ENCODE measurements at places on chromosomes 7 and 10.
A peak's percentile ranks its signal among the peaks of the same experiment; 100 is the strongest.

DNA sequence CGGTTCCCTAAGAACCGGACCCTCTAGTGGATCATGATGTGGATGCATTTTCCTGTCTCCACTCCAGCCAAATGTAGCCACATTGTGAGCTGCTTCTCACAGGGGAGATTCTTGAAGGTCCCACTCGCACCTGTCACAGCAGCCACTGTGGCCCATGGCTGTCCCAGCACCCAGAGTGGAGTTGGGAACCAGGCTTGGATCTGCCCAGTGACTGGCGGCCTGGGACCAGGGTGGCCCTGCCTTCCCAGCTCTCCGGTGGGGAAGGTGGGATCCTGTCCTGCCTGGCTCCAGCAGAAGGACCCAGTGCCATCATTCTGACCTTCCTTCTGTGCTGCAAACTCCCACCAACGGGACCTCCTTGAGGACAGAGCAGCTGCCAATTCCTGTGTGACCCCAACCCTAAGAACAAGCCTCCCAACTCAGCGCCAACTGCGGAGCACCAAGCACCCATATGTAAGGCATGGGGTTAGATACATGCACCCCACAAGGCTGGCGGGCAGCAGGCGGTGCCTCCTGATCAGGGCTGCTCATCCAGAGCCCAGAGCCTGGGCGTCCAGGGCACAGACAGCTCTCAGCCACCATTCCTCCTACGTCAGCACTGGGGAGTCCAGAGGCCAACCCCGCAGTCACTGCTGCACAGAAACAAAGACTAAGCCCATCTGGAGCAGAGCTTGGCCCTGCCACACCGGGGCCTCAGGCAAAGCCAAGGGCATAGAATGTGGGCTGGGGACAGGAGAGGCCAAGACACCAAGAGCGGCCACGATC lies 28.8 kb downstream of the EBF3 start:
- no peak for DNase-seq

GRCh38 chr7:40311307-40311706 lies 176.5 kb downstream of the SUGCT start:
- DNase-seq = no peak

- DNase-seq = no peak
Observed at GRCh38 chr10:66678521-66678920, 247.3 kb upstream of the LRRTM3 start.

- DNase-seq = no peak
Observed at GRCh38 chr10:47164800-47165128, 135.2 kb upstream of the GDF10 start.

DNA sequence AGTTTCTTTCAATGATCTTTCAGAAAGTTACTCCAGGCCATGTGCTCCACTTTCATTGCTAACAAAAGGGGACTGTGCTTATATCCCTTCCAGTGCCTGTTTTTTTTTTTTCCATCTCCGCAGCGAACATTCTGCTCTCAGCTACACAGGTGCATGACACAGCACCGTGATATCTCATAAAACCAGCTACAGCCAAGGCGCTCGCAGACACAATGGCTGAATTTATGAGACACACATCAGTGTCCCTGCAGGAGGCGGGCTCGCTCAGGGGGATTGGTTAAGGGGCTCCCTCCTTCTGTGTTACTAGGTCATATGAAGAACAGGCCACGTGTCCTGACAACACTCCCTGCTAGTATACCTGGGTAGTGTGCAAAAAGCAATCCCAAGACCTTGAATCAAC lies 245.5 kb downstream of the SKAP2 start:
- no peak for DNase-seq

GRCh38 chr10:52215745-52216361 lies 98.2 kb upstream of the DKK1 start:
- peak; percentile 76 for DNase-seq

GRCh38 chr7:106504645-106505044 lies 156.3 kb downstream of the CCDC71L start:
- no peak for DNase-seq

DNA sequence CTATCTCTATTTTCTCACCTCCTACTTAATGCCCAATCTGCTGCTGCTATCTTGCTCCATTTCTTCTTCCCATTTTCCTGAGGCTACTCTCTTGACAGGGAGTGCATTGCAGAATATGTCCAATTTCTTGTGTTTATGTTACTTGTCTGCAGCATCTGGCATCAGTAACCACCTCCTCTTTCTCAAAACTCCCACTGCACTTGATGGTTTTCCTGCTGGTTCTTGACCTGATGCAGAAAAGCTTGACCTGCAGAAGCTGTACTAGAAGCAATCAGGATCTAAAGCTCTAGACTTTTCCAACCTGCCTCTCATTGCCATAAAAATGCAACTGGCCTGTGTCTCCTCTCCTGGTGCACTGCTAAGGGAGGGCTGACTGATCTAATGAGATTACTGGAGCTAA lies 287.8 kb downstream of the ZEB1 start:
- DNase-seq = no peak

DNA sequence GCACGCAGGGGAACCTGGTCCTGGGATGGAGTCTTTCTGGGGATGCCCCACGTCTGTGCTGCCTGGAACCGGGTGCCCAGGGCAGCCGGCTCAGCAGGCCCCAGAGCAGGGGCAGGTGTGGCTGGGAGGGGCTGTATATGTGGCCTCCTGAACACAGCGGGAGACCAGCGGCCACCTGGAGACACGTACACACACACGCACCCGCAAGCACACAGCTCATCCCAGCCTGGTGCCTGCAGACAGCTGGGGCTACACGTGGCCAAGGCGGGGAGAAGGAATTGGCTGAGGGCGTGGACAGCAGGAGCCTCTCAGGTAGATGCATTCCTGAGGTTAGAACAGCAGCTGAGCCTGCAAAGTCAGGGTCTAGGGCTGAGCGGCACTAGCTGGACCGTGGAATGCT lies 14.0 kb downstream of the ADAM8 start:
- no peak for DNase-seq

- no peak for DNase-seq
Observed at GRCh38 chr7:130777426-130777825, 43.4 kb upstream of the KLF14 start.

- no peak for DNase-seq
Observed at GRCh38 chr10:124802313-124802675, 675 bp downstream of the ABRAXAS2 start.

GRCh38 chr10:102801496-102801895 lies 35.7 kb downstream of the CYP17A1 start:
- no peak for DNase-seq

- DNase-seq = no peak
Observed at GRCh38 chr7:522071-522950, 2.7 kb upstream of the PDGFA start.

GRCh38 chr10:29860166-29860565 lies 199.2 kb downstream of the JCAD start:
- DNase-seq = peak; percentile 86

DNA sequence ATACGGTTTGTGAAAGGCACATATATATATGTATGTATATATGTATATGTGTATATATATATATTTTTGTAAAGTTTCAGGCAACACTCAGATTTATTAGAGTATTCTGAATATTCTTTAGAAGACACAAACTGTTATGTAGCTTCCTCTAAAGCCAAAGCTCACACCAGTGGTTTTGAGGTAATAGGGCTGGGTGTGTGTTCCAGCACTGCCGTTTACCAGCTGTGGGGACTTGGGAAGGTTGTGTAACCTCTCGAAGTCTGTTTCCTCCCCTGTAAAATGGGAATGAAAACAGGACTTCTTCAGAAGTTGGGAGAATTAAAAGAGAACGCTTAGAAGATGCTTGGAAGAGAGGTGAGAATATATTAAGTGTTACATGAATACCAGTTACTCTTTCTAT lies 94.8 kb downstream of the PRPF18 start:
- DNase-seq = no peak

- DNase-seq = no peak
Observed at GRCh38 chr10:82400841-82401240, 525.8 kb downstream of the NRG3 start.

DNA sequence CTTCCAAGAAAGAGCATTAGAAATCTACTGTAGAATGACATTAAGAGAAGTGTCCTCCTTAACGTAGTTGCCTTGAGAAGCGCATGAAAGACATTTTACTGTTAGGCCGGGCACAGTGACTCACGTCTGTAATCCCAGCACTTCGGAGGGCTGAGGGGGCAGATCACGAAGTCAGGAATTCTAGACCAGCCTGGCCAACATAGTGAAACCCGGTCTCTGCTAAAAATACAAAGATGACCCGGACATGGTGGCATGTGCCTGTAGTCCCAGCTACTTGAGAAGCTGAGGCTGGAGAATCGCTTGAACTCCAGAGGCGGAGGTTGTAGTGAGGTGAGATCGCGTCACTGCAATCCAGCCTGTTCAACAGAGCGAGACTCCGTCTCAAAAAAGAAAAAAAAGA lies 28.9 kb downstream of the TARP start:
- DNase-seq = no peak

GRCh38 chr7:42831006-42831717 lies 80.7 kb downstream of the C7orf25 start:
- DNase-seq = no peak

- DNase-seq = no peak
Observed at GRCh38 chr7:138243430-138243829, 167.2 kb downstream of the AKR1D1 start.

DNA sequence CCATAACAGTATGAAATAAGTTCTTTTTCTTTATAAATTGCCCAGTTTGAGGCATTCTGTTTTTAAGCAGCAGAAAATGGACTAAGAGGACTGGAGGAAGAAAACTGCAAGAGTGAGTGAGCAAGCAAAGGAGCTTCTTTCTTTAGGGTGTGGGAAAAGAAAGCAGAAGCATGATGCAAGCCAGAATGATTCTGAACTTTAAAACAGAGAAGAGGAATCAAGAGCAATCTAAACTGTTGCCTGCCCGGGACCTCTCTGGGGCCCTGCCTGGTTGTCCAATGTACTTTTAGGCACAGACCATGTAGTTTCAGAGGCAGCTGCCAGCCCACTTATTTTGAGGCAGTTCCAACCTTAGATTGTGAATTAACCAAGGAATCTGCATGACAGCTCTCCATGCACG lies 186.3 kb downstream of the PLPP4 start:
- no peak for DNase-seq

GRCh38 chr7:125173571-125173970 lies 243.9 kb upstream of the POT1 start:
- DNase-seq = no peak

GRCh38 chr10:4190876-4191275 lies 405.9 kb upstream of the KLF6 start:
- no peak for DNase-seq

DNA sequence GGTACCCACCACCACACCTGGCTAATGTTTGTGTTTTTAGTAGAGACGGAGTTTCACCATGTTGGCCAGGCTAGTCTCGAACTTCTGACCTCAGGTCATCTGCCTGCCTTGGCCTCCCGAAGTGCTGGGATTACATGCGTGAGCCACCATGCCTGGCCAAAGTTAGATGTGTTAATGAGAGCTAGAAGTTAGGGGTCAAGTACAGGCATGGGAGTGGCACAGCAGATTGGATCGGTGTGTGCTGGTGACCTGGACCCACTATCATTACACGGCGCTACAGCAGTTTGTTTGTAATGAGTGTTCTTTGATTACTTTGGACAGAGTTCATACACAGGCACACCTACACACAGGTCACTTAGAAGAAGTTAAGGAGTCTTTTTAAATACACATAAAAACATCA lies 36.7 kb downstream of the DNAJB6 start:
- no peak for DNase-seq

GRCh38 chr7:90980545-90980944 lies 283.7 kb upstream of the FZD1 start:
- DNase-seq = no peak

GRCh38 chr7:20738518-20739481 lies 47.9 kb downstream of the SP8 start:
- DNase-seq = no peak

- no peak for DNase-seq
Observed at GRCh38 chr10:47095848-47096612, 184.8 kb downstream of the PTPN20 start.

GRCh38 chr7:54839575-54840213 lies 80.7 kb upstream of the SEC61G start:
- DNase-seq = no peak

- DNase-seq = no peak
Observed at GRCh38 chr7:27303026-27303425, 60.4 kb downstream of the EVX1 start.

DNA sequence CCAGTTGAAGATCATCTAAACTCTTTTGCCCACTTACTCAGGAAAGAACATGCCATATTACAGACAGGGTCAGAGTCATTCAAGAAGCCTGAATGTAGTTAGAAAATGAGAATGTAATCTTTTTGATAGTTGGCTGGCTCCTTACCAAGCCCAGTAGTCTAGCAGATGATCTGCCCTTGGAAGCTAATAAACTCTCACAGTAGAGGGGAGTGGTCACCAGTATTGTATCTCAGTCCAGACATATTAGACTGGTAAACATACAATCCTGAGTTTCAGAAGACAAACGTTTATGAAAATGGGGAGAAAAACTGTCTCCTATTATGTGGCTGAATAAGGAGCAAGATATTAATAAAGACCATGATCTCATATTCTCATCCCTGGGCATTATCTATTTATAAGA lies 65.3 kb downstream of the SEPTIN7 start:
- no peak for DNase-seq

GRCh38 chr7:64879800-64880199 lies 23.3 kb upstream of the ZNF273 start:
- DNase-seq = no peak

DNA sequence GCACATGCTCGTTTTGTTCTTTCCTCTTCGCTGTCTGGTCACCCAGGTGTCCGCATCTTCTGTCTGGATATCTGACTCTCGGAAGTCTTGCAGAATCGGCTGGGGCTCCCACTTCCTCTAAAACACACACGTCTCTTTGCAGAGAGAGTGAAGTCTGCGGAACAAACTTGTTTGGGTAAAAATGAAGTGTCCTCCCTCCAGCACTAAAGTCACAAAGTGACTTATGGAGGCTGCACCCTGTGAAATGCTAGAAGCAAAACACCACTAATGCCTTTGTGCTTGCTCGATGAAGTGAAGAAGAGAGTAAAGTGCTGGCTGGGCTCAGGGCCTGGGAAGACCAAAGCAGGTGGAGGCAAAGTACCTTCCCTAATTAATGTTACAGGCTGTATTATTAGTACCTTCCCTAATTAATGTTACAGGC lies 71.4 kb downstream of the FGFR2 start:
- no peak for DNase-seq

- no peak for DNase-seq
Observed at GRCh38 chr7:152523916-152524315, 88.1 kb upstream of the KMT2C start.

DNA sequence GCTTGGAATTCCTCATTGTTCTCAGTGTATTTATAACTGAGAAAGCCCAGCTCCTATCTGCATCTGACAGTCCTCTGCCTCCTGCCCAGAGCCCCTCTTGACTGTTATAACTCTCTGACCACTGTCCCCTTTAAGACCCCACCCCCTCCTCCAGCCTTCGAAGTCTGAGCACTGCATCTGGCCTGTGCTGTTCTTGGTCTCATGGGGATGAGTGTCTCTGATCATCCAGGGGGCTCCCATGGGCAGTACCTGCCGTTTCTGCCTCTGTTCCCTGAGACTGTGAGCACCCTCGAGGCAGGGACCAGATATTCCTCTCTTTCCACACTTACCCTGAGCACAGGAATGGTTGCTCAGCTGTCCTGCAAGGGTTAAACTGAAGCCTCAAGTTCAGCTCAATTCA lies 7.7 kb downstream of the GHRHR start:
- DNase-seq = no peak

- no peak for DNase-seq
Observed at GRCh38 chr7:139739863-139740597, 37.8 kb downstream of the HIPK2 start.

- DNase-seq = no peak
Observed at GRCh38 chr7:28654110-28654509, 241.8 kb downstream of the CREB5 start.

GRCh38 chr10:118272149-118272721 lies 69.9 kb downstream of the FAM204A start:
- no peak for DNase-seq

All from Jurkat, Clone E6-1 (cell line).